ENCODE measurements at places on chromosomes 3 and 15.

- no peak for DNase-seq
Observed at GRCh38 chr15:65361708-65362459, 15.9 kb downstream of the IGDCC3 start.

DNA sequence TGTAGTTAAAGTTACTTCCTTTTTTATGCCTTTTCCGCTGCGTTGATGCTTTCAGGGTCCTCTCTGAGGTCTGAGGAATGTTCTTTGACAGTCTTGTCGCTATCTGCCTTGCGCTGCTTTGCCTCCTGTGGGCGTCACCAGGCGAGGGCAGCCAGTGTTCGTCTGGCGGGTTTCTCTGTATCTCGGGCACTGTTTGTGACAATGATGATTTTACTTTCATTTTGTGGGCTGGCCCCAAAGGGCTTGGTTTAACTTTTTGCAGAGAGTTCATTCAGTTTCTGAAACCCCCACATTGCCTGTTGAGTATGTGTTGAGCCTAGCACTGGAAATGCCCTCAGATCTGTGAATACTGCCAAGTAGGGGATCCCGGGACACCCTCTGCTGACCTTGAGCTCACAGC, 24.6 kb upstream of the SACM1L start:
- peak; percentile 85 for DNase-seq

DNA sequence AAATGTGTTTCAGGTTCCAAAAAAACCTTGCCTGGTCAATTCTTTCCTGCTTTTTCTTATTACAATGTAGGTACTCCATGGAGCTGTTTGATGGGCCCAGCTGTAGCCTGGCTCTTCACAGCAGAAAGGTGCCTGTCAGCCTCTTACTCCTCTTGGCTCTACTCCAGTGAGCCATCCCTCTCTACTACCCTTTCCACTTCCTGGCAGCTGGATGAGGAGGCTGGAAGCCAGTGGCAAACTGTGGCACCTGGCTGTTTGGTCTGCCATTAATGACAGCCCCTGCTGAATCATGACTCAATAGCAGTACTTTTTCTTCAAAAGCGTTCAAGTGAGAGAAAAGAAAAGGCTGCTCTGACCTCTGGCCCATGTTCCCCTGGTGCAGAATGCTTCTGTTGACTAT, 618.1 kb downstream of the PYDC2 start:
- no peak for DNase-seq

DNA sequence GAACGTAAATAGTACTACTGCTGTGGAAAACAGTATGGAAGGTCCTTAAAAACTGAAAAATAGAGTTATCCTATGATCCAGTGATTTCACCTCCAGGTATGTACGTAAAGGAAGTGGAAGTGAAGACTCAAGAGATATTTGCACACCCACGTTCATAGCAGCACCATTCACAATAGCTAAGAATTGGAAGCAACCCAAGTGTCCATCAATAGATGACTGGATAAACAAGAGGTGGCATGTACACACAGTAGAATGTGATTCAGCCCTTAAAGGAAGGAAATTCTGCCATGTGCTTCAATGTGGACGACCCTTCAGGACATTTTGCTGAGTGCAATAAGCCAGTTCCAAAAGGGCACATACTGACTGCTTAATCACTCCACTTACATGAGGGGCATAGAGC, 188.3 kb downstream of the APBA2 start:
- no peak for DNase-seq

DNA sequence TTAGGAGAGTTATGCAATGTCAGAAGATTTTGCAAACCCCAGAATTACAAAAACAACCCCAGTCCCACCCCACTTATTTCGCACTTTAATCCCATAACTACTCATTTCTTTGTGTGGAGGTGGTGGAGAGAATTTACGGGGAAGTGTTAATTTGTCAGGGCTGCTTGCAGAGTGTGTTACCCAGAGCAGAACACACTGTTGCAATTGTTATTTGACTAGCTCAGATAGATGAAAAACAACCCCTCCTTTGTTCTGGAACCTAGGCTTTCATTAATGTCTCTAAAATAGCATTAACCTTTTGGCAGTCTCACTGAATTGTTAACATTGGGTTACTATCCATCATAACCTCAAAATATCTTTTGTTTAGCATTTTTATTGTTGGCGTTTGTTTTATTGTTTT, 55.8 kb upstream of the MINAR1 start:
- no peak for DNase-seq

DNA sequence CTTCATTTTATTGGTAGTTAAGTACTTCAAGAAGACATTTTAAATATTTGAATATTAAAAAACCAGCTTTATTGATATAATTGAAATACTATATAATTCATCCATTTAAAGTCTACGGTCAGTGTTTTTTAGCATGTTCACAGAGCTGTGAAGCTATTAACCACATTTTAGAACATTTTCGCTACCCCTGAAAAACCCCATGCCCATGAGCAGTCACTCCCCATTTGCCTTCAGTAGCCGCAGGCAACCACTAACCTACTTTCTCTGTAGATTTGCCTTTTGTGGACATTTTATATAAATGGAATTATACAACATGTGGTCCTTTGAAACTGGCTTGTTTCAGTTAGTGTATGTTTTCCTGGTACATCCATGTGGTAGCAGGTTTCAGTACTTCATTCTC, 55.7 kb downstream of the GPR171 start:
- no peak for DNase-seq
